ENCODE measurements at places on chromosomes 2 and 18.
A peak's percentile ranks its signal among the peaks of the same experiment; 100 is the strongest.

DNA sequence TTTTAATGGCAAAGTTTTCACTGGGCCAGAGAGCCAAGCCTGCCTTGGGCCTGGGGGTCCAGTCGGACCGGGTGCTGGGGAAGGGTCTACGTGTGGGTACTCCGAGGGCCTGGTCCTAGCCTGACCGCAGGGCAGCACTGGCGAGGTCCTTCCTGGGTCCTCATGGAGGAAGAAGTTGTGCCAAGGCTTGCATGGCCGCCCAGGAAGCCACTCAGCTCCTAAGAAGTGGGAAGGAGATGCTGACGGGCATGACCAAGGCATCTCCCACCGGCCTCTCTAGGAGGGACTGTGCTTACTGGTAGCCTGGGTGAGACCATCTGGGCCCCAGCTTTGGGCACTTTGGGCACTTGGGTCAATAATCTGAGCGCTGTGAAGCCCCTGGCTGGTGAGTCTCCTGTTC is 22.6 kb downstream of the CIB4 start:
- DNase-seq = no peak

DNA sequence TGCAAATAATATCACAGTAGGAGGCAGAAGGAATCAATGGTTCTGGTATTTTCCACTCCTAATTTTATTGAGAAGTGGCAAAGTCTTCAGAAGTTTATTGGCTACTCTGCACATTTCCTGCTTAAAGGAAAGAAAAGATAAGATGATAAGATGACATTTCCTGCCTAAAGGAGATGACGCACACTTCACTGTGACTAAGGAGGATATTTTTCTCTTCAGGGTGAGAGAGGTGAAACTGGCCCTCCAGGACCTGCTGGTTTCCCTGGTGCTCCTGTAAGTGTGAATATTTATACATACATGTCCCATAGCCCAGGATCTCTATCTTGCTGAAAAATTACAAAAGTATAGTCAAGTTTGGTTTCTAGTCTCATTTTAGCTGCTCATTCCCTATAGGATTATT is 27.9 kb downstream of the COL3A1 start:
- peak; percentile 87 for DNase-seq

GRCh38 chr2:111028720-111029119 is 92.0 kb upstream of the BCL2L11 start:
- DNase-seq = no peak

DNA sequence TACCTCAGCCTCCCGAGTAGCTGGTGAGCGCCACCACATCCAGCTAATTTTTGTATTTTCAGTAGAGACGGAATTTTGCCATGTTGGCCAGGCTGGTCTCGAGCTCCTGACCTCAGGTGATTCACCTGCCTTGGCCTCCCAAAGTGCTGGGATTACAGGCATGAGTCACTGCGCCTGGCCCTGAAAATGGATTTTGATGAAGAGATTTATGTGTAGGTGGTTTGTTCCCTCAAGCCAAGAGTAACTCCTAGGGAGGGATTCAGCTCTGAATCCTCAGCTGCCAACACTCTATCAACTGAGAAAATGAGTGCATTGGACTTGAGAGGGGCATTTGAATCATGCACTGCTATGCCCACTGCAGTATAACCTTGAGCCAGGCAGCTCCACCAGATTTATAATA is 17.5 kb upstream of the LIPG start:
- no peak for DNase-seq

GRCh38 chr2:42086500-42086953 is 38.7 kb downstream of the PKDCC start:
- peak; percentile 76 for DNase-seq

DNA sequence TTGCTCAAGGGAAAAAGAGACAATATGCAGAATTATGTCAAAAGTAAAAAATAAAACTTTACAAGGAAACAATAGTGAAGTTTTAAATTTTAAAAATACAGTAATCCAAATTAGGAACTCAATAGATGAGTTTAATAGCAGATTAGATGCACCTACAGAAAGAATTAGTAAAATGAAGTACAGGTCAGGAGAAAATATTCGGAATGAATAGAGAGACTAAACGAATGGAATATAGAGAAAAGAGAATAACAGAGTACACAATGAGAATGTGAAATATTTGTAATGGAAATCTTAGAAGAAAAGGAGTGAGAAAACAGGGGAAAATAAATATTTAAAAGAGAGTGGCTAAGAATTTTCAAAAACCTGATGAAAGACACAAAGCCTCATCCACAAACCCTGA is 275.7 kb upstream of the MMADHC start:
- DNase-seq = no peak

DNA sequence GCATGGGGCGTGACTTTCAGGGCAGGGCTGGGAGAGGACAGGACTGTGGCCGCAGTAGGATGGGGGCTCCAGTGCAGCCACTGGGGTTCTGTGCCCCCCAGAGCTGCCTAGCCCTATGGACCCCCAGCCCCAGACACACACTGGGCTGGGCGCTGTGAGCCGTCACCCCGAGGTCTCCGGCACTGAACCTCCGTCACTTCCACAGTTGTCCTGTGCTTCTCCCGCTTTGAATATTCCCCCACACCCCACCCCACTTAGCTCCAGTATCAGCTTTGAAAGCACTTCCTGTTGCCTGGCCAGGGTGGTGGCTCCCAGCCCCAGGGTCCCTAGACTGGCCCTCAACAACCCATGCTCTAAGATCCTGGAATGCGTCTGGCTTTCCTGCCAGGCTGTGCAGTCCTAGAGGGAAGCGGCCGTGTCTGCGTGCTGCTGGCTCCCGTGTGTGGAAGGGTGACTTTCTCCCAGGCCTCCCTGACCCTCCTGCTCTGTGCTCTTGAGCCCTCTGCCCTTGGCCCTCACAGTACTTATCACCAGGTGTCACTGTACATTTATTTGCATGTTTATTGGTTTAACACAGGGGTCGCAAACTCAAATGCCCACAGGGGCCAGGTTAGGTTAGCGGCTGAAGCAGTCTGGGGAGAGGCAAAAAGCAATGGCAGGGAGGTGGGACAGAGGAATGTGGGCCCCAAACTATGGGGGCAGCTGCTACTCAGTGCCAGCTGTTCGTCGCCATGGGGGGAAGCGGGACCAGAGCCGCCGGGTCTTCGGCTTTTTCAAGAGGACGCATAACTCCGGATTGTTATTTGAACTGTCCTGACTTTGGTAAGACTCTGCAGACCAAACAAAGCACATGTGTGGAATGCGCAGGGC is 9.9 kb downstream of the OBSL1 start:
- DNase-seq = no peak

- peak; percentile 97 for DNase-seq
Observed at GRCh38 chr18:79484661-79485621, 89.2 kb downstream of the NFATC1 start.

DNA sequence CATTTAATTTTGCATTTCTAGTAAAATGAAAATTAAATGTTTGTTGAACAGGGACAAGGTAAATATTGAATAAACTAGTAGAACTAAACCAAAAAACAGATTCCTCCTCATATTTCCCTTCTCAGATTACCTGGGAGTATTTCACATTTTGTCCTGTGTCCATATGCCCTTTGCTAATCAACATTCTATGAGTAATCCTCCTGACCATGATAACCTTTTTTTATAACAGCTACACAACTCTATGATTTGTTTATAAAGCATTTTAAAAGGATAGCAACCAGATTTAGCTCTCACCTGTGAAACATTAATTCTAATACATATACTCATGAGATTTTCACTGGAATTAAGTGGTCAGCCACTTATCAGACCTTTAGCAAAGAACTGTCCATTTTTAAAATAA is 7.1 kb upstream of the DSG2 start:
- DNase-seq = no peak

DNA sequence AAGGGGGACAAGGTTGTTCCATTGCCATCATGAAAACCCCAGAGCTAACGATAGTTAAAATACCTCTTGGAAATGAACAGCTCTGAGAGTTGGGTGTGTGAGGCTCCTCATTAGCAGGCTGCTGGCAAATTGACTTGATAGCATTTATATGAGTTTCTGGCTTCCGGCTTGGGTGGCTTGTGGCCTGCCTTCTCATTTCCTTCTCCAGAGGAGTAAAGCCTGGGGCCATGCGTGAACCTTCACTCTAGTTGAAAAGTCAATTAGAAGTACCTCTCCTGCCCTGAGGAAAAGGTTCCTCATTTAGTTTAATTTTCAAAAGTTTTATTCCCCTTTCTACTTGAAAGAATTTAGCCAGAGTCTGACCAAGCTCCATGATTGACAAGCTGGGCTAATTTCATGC is 67.1 kb downstream of the MGAT5 start:
- DNase-seq = no peak

DNA sequence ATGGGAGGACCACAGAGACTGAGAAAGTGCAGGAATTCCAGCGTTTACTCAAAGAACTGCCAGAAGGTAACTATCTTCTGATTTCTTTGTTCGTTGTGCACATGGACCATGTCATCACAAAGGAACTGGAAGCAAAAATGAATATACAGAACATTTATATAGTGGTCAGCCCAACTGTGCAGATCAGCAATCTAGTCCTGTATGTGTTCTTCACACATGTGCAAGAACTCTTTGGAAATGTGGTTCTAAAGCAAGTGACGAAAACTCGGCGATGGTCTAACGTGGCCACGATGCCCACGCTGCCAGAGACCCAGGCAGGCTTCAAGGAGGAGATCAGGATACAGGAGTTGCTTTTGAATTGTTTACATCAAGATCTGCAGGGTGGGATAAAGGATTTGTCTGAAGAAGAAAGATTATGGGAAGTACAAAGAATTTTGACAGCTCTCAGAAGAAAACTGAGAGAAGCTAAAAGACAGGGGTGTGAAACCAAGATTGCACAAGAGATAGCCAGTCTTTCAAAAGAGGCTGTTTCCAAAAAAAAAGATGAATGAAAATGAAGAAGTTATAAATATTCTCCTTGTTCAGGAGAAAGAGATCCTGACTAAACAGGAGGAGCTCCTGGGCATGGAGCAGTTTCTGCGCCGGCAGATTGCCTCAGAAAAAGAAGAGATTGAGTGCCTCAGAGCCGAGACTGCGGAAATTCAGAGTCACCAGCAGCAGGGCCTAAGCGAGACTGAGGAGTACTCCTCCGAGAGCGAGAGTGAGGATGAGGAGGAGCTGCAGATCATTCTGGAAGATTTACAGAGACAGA is 8.3 kb upstream of the CHST10 start:
- DNase-seq = no peak

DNA sequence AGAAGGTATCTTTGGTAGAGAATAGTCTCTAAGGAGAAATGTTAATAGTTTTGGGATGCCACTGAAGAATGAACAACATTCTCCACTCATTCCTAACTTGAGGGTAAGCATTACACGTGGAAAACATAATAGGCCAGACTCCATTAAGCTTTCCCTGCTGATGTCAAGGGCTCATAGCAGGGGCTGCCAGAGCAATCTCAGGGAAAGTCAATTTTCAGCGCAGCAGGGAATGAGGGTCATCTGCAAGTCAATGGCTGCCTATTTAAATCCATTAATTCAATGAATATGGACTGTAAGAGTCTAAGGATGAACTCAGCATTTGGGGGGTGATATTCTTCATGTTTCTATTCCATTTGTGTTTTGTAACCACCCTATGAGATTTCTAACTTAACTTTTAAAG is 144.2 kb upstream of the ARL4C start:
- DNase-seq = no peak

DNA sequence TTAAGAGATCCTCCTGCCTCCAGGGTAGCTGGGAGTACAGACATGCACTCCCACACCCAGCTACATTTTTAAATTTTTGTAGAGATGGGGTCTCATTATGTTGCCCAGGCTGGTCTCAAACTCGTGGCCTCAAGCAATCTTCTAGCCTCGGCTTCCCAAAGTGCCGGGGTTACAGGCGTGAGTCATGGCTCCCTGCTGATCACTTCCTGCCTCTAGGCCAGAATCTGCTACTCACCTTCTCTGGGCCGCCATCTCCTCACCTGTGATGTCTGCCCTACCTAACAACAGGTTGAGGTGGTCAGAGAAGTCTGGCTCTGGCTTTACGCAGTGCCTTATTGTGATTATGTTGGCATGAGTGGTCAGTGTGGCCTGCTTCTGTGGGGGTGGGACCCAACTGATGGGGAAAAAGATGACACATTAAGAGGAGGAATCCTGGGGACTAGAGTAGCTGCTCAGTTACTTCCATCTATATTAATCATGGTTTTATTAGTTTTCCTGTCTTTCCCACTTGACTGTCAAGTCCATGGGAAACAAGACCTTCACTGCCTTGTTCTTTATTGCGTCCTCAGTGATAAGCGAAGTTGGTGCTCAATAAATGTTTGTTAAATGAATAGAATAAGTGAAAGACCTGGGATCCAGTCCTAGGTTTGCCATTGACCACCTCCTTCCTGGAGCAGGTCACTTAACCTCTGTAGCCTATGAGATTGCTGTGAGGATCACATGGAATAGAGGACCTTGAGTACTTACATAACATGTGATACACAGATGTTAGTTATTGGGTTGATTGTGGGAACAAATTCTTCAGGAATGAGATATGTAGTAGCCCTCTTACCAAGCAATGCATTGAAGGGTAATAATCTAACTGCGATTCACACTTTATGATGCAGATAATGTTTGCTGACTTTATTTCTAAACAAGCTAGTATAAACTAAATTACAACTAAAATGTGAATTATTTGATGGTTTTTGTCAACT is 15.7 kb downstream of the KCTD1 start:
- no peak for DNase-seq

- DNase-seq = no peak
Observed at GRCh38 chr2:232875256-232876121, 5.4 kb downstream of the SNORC start.

GRCh38 chr18:70228536-70228935 is 23.0 kb upstream of the RTTN start:
- no peak for DNase-seq

DNA sequence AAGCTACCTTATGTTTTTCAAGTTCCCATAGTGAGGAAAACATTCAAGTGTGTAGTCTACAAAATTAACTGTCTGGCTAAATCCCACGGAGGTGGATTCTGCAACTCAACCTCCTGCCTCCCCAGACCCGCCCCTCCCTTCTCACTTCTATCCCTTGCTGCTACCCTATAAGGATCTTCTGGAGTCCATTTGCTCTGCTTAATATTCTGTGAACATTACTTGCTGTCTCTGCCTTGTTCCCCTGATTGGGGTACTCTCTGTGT is 163.2 kb downstream of the KCNE4 start:
- no peak for DNase-seq

DNA sequence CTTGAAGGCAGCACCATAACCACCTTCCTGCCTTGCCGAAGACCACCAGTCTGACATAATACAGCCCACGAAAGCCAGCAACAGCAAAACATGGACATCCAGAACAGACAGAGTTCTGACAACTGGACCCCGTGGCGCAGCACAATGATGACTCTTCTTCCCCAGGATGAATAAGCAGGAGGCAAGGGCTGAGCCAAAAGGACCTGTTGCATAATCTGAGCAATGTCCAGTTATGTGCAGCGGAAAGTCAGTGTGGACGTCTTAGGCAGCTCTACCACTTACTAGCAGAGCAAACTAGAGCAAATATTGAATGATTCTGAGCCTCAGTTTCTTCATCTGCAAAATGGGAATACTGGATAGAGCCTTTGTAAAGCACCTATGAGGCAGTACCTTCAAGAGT is 225.1 kb downstream of the ZBTB7C start:
- DNase-seq = no peak
